ENCODE measurements at places on chromosomes 3 and 15.

DNA sequence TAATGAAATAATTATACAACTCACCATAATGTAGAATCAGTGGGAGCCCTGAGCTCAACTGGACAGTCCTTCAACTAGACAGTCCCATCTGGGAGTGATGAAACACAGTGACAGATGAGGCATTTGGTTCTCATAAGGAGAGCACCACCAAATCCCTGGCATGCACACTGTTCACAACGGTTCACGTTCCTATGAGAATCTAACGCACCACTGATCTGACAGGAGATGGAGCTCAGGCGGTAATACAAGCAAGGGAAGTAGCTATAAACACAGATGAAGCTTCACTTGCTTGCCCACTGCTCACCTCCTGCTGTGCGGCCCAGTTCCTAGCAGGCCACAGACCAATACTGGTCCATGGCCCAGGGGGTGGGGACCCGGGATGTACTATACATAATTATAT, 17.0 kb downstream of the PRKAR2A start:
- no peak for DNase-seq

DNA sequence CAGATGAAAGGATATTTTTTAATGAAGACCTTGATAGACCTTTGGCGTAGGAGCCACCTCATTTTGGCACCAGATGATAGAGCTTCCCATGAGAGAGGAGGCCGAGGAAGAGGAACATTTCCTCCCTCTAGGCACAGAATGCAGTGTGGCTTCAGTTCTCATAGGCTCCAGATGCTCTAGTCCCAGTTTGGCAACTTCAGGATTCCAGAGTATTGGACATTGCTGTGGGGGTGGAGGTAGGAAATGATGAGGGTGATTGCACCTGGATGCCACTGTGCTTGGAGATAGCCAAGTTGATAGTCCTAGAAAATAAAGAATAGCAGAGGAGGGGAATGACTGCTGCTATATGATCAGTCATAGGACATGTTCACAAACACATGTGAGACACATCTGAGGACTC, 58.3 kb upstream of the KY start:
- no peak for DNase-seq

GRCh38 chr15:101183226-101183930, 68.5 kb downstream of the CHSY1 start:
- DNase-seq = no peak

DNA sequence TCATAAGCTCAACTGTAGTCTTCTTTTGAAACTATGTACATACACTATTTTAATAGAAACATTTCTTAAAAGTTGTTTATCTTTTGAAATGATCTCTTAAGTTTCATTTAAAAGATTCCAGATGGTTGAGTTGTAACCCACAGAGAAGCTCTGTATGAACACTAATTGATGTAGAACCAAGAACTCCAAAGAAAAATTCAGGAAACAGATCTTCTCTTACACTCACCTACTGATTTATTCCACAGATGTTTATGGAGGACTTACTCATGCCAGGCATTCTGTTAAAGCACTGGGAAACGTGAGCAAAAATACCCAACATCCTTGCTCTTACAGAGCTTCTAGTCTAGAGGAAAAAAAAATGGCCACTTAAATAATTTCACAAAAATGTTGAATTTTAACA, 551.1 kb downstream of the NAALADL2 start:
- DNase-seq = no peak

DNA sequence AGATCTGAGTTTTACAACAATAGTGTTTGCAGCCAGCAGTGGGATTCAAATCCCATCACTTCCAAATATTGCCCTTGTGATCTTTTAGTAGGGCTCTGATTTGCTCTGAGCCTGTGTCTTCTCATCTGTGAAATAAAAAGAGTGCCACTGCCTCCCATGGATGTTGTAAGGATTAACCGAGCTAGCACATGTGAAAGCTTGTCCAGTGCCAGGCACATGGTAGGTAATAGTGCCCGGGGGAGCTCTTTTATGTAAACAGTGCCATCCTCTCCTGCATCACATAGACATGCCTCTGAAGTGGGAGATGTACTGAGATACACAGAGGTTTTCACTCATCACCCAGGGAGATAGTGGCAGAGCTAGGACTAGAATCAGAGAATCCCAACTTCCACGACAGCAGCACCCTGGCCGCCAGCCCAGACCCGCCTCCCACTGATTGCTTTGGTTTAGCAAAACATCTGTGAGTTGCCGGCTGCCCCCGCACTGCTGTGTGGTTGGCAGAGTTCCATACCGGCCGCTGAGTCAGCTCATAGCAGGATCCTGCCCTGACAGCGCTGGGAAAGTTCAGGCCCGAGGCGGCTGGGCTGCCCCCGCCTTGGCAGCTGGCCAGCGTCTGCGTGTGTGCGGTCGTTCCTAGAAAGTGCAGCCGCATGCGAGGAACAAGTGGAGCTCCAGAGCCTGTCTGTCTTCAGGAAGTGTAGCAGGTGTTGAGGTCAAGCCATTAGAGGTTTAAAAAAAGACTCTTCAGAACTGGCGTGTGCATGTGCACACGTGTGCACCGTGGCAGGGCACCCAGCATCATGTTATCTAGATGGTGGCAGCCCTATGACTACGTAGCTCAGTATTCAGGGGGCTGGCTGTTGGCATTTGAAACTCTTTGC, 5.0 kb downstream of the ARID3B start:
- DNase-seq = peak; percentile 93

GRCh38 chr3:11238060-11238459, 34.1 kb upstream of the ATG7 start:
- no peak for DNase-seq

DNA sequence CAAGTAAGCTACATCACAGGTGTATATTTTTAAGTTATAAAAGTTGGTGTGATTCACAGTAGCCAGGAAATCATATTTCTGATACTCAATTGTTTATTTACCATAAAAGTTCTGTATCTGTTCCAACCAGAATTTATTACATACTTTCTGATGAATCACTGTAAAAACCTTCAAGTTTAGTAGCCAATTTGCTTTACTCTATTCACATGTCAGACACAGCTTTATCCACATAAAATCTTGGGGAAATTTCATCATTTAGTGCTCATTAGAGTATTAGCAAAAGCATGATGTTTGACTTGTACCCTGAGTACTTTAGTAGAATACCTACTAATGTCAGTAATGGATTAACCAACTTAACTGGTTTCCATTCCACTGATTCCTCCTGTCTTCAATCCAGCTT, 249.8 kb downstream of the POLQ start:
- DNase-seq = no peak

DNA sequence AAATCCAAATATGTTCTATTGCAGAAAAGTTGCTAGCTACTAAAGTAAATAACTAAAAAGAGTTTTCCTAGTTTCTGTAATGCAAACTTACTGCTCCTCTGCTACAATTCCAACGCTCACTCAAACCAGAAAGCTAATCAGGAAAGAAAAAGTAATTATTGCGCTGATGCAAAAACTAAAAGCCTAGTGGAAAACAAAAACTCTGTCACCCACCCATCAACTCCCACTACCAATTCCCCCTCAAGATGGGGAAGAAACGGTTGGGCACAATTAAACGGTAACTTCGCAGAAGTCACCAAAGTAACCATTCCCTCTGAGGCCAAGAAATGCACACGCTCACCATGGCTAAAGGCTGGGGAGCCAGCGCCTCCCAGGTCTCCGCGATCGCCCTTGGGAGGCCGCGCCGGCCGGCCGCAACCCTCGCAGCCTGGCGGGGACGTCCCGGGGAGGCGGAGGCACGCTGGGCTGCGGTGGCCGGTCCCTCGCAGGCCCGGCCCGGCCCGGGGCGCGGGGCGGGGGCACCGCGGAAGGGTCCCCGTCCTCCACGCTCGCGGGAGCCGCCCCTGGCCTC, 684 bp downstream of the SLTM start:
- DNase-seq = no peak

DNA sequence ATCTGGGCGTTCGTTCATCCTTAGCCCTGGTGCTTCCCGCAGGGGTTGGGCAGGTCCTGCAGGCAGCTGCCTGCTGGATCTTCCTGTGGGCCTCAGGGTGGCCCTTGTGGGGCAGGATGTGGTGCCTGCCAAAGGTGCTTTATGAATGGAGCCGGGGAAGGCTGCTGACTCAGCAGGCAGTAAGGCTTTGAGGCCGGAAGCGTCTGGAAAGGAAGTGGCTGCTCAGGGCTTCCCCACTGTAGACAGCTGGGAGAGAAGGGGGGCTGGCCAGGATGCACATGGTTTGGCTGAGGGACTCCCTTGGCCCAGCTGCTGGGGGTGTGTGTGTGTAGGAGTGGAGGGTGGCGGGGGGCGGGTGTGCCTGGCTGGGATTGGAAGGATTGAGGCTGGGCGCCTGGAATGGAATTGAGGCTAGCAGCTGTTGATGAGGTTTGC, 12.9 kb downstream of the CD276 start:
- DNase-seq = peak; percentile 71

- DNase-seq = no peak
These were observed 52.0 kb downstream of the CMSS1 start for GRCh38 chr3:99869621-99870020.

DNA sequence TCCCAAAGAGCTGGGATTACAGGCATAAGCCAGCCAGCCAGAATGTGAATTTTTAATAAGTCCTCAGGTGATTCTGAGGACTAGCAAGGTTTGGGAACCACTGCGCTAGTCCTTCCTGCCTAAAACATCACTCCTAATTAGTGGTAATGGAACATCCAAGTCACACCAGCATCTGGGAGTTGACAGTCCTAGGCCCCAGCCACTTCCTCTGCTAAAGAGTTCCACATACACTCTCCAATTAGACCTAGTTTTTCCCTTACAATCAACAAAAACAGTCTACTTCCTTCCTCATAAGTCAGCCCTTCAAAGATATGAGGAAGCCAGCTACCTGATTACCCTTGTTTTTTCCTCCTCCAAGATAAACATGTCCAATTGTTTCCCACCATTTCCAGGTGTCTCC, 78.1 kb downstream of the OXNAD1 start:
- no peak for DNase-seq

- DNase-seq = no peak
These were observed 530 bp upstream of the FBXL22 start for GRCh38 chr15:63596676-63597037.

DNA sequence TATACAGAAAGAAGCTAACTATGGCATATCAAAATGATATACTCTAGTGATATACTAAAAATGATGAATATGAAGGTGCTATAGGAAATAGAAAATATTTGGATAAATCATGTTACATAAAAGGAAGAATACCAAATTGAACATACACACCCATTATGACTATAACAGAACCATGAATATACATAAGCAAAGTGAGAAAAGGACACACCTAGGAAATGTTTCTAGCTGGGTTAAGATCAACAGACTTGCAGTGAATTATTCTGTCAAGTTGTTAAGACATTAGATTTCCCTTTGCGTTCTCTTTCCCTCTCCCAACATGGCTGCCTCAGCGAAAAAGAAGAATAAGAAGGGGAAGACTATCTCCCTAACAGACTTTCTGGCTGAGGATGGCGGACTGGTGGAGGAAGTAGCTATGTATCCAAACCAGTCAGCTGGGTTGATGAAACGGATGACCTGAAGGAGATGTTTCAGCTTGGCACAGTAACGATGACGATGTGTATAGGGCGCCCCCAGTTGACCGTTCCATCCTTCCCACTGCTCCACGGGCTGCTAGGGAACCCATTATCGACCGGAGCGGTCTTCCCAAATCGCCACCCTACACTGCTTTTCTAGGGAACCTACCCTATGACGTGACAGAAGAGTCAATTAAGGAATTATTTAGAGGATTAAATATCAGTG, 20.2 kb upstream of the PARP14 start:
- DNase-seq = no peak

DNA sequence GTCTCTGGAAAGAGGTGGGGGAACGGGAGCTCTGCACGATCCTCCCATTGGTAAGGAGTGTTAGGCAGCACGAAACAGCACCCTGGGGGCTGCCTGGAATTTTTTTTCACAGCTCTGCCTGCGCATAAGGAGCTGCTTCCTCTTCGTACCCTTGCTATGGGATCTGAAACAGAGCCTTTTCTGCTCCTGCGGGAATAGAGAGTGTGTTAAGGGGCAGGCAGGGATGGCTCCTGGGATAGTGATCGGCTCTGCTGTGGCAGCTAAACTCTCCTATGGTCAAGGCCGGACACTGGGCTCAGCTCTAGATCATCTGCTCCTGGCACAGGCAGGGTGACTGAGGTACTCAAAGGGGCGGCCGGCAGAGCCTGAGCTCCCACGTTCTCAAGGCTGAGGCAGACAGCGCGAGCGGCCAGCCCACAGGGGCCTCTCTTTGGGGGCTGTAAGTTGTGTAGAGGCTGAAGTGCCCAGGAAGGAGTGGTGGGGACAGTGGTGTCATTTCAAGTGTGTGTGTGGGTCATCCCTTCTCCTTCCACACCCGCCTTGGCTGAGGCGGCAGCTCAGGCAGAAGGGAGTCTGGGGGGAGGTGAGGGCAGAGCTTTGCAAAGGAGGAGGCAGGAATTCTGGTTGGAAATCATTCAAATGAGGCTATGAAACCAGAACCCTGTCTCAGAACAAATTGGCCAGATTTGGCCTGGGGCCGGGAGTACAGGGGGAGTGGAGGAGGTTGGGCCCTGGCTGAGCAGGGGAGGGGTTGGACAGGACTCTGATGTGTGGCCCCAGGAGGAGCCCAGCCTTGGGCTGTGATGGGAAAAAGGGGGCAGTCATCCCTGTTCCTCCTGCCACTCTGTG, 31.0 kb downstream of the EPHB3 start:
- no peak for DNase-seq
